Activated naive CD4-positive, alpha-beta T cell treated with anti-CD3 and anti-CD28 coated beads for 36 hours (primary cell): ENCODE measurements at places on chromosomes 2 and 18. TPM values are rescaled to one million over a fixed set of nuclear protein-coding genes. Genes with fewer than 3 reads are reported as not detected.
A peak's percentile ranks its signal among the peaks of the same experiment; 100 is the strongest.

SERPINB4 gene
- total RNA-seq: not detected

PRKD3 gene
- 13.0 TPM for total RNA-seq

APLF gene
- total RNA-seq: 2.7 TPM

FAP gene
- total RNA-seq: not detected

DNA sequence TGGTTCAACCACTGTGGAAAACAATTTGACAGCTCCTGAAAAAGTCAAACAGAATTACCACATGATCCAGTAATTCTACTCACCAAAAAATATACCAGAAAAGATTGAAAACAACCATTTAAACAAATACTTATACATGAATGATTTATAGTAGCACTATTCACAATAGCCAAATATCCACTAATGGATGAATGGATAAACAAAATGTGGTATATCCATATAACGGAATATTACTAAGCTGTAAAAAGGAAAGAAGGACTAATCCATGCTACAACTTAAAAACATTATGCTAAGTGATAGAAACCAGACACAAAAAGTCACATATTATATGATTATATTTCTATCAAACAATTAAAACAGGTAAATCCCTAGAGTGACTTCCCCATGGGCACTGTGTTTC lies 131.5 kb downstream of the SPOPL start:
- H3K27me3 ChIP-seq: peaks cover 5% of the 10 kb centered on the region
- no peak overlapping the region for H3K4me3 ChIP-seq
- no peak overlapping the region for H3K27ac ChIP-seq
- no peaks in the 10 kb centered on the region for H3K4me1 ChIP-seq
- H3K36me3 ChIP-seq: no peaks in the 10 kb centered on the region

DBI gene
- total RNA-seq: 133 TPM

GRCh38 chr2:147607379-147607778 lies 237.4 kb upstream of the ACVR2A start:
- no peaks in the 10 kb centered on the region for H3K27me3 ChIP-seq
- no peaks in the 10 kb centered on the region for H3K36me3 ChIP-seq
- DNase-seq: no peak

GRCh38 chr2:207513551-207514257 lies 16.1 kb upstream of the CREB1 start:
- no peak overlapping the region for H3K4me3 ChIP-seq
- peaks cover 39% of the 10 kb centered on the region for H3K4me1 ChIP-seq

YES1 gene
- total RNA-seq: 6.7 TPM

- H3K27ac ChIP-seq: no peak overlapping the region
- no peak overlapping the region for H3K4me3 ChIP-seq
- no peak for DNase-seq
- H3K27me3 ChIP-seq: no peaks in the 10 kb centered on the region
- no peaks in the 10 kb centered on the region for H3K4me1 ChIP-seq
These were observed 1627.6 kb upstream of the ZEB2 start for GRCh38 chr2:146147448-146148012.

- DNase-seq: no peak
- H3K27me3 ChIP-seq: peaks cover 15% of the 10 kb centered on the region
- H3K27ac ChIP-seq: no peak overlapping the region
- no peak overlapping the region for H3K4me3 ChIP-seq
- H3K36me3 ChIP-seq: no peaks in the 10 kb centered on the region
These were observed 8.7 kb downstream of the GALNT14 start for GRCh38 chr2:31129375-31130171.

ADAM23 gene
- total RNA-seq: 0.42 TPM

- peaks cover 54% of the 10 kb centered on the region for H3K4me1 ChIP-seq
- DNase-seq: no peak
- no peak overlapping the region for H3K27ac ChIP-seq
- H3K36me3 ChIP-seq: peaks cover 1% of the 10 kb centered on the region
- H3K27me3 ChIP-seq: no peaks in the 10 kb centered on the region
These were observed 216.9 kb downstream of the SH3RF3 start for GRCh38 chr2:109345653-109346480.

DNA sequence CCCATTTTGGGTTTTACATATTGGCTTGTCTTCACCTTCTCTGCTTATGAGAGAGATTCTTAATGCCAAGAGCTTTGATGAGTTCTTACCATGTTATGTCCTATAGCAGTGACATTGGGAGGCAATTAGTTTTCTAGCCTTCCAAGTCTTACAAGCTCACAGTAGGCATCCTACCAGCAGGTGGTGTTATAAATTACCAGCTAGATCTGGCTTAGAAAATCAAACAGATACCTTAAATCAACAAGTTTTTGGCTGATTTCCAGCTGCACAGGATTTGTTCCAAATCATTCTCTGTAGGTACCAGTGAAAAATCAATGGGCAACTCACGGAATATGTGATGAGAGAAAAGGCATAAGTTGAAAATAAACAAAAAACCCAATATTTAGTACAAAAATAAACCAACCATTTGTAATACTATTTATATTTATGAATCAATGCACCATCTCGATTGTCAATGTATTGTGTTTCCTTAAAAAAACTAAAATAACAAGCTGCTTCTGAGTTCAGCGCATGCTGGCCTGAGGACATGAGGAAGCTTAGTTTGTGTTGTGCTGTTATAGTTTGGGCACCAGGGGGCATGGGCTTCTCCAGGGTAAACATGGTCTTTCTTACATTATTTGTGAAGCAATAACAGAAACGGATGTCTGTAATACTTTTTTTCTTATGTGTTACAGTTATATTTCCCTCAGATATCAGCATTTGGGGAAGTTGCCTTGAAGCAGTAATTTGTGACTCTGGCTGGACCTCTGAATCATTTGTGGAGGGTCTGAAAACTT lies 34.1 kb upstream of the NXPH2 start:
- H3K27ac ChIP-seq: no peak overlapping the region
- no peak overlapping the region for H3K4me3 ChIP-seq
- peaks cover 15% of the 10 kb centered on the region for H3K27me3 ChIP-seq
- no peaks in the 10 kb centered on the region for H3K36me3 ChIP-seq

DNA sequence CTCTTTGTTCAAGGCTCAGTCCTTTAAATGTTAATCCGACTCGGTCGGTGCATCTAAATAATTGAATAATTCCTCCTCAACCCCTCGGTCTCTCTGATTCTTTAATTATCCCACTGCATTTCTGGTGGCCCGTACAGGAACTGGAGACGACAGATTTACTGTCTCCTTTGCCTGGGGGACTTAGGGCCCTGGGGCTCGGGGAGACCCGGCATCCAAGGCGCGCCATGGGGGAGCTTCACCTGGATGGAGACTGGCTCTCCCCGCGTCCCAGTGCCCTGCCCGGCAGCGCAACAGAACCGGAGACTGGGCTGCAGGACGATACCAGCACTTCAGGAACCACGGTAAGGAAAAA lies 47.7 kb upstream of the SELENOI start:
- H3K27ac ChIP-seq: no peak overlapping the region
- no peaks in the 10 kb centered on the region for H3K27me3 ChIP-seq
- no peak for DNase-seq
- no peaks in the 10 kb centered on the region for H3K4me1 ChIP-seq
- no peak overlapping the region for H3K4me3 ChIP-seq

TMEM163 gene
- total RNA-seq: not detected

- H3K27ac ChIP-seq: no peak overlapping the region
- H3K4me3 ChIP-seq: no peak overlapping the region
- no peaks in the 10 kb centered on the region for H3K36me3 ChIP-seq
- no peak for DNase-seq
These were observed 197.5 kb downstream of the PDE1A start for GRCh38 chr2:182229297-182229696.

HRH4 gene
- not detected for total RNA-seq

- no peaks in the 10 kb centered on the region for H3K36me3 ChIP-seq
- H3K27ac ChIP-seq: no peak overlapping the region
- H3K4me3 ChIP-seq: no peak overlapping the region
- H3K4me1 ChIP-seq: no peaks in the 10 kb centered on the region
- DNase-seq: no peak
- H3K27me3 ChIP-seq: no peaks in the 10 kb centered on the region
These were observed 424.0 kb upstream of the FANCL start for GRCh38 chr2:58665154-58665553.

DNA sequence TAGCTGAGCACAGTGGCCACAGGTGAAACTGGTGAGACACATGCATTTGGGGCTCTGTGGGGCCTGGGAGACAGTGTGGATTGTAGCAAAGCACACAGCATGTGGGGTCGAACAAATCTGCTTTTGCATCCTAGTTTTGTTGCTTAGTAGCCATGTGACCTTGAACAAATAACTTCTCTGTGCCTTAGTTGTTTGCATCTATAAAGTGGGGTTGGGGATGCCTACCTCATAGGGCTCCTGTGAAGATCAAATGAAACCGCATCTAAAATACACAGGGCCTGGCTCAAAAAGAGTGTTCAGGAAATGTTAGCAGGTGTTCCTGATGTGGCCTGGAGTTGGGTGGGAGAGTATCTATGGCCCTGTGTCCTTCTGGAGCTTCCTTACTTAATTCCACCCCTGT lies 30.3 kb upstream of the CATIP start:
- no peaks in the 10 kb centered on the region for H3K36me3 ChIP-seq
- no peak overlapping the region for H3K27ac ChIP-seq
- peaks cover 4% of the 10 kb centered on the region for H3K27me3 ChIP-seq
- peaks cover 32% of the 10 kb centered on the region for H3K4me1 ChIP-seq
- DNase-seq: no peak

- no peak for DNase-seq
- peaks cover 21% of the 10 kb centered on the region for H3K36me3 ChIP-seq
- H3K4me1 ChIP-seq: no peaks in the 10 kb centered on the region
- no peaks in the 10 kb centered on the region for H3K27me3 ChIP-seq
These were observed 97.0 kb upstream of the CD226 start for GRCh38 chr18:70044632-70045031.

DNA sequence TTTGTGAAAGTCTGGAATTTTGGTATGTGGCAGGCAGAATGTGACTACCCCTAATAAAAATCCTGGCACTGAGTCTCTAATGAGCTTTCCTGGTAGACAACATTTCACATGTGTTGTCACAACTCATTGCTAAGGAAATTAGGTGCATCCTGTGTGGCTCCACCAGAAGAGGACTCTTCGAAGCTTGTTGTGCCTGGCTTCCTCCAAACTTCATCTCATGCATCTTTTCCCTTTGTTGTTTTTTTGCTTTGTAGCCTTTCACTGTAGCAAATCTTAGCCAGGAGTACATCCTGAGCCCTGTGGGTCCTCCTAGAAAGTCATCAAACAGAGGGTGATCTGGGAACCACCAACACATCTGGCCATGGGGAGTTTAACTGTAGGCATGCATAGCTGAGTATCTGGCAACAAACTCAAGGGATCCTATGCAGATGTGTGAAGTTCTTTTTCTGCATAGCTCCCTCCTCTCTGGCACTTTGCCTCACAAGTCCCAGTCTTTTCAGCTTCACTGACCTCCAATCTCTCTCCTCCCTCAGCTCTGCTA lies 42.1 kb upstream of the SERTAD2 start:
- H3K4me1 ChIP-seq: peaks cover 44% of the 10 kb centered on the region
- no peak overlapping the region for H3K27ac ChIP-seq
- no peak for DNase-seq
- H3K36me3 ChIP-seq: peaks cover 1% of the 10 kb centered on the region

GRCh38 chr2:181197140-181197760 lies 216.8 kb downstream of the UBE2E3 start:
- peaks cover 38% of the 10 kb centered on the region for H3K4me1 ChIP-seq
- no peaks in the 10 kb centered on the region for H3K27me3 ChIP-seq
- no peaks in the 10 kb centered on the region for H3K36me3 ChIP-seq
- DNase-seq: no peak
- peak overlapping the region; percentile 26 for H3K27ac ChIP-seq

- H3K27ac ChIP-seq: no peak overlapping the region
- no peak for DNase-seq
- H3K4me1 ChIP-seq: no peaks in the 10 kb centered on the region
- no peak overlapping the region for H3K4me3 ChIP-seq
- H3K27me3 ChIP-seq: no peaks in the 10 kb centered on the region
These were observed 438.2 kb downstream of the MEIS1 start for GRCh38 chr2:66872986-66873754.

DTYMK gene
- total RNA-seq: 93.8 TPM

DNA sequence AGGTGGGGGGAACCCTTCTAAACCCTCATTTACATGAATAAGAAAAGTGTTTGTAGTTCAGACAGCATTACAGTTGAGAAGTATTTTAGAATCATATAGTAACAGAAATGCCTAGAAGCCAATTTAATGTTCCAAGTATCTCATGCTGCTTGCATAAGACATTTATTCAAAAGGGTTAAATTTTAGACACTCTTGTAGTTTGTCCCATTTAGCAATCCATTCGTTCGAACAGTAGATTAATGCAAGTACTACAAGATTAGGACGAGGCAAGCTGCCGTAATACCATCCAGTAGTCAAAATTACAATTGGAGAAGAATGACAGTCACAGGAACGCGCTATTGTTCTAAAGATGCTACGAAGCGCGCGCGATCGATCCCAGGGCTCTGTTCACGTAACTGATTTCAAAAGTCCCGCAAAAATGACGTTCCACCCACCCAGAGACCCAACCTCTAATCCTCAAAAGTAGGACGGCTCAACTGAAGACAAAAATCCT lies 1.2 kb downstream of the TMEM237 start:
- H3K4me3 ChIP-seq: peak overlapping the region; percentile 79
- no peaks in the 10 kb centered on the region for H3K27me3 ChIP-seq
- H3K27ac ChIP-seq: peak overlapping the region; percentile 79
- peaks cover 11% of the 10 kb centered on the region for H3K4me1 ChIP-seq
- DNase-seq: no peak

TGIF1 gene
- 23.7 TPM for total RNA-seq

DNA sequence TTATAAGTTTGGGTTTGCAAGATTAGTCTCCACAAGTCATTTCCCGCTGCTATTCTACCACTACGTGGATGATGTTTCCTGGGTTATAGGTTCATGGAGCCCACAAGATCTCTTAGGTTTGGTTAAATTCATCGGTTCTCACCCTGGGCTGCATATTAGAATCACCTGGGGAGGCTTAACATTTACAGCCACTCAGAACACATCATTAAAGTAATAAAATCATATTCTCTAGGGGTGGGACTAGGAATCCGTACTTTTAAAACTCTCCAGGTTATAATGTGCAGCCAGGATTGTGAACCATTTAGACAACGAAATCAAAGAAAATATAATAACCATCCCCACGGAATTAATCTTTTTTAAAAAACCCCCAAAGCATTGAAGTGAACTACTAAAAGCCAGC lies 167.7 kb downstream of the ACTR3 start:
- peaks cover 15% of the 10 kb centered on the region for H3K27me3 ChIP-seq
- H3K27ac ChIP-seq: no peak overlapping the region
- H3K36me3 ChIP-seq: no peaks in the 10 kb centered on the region

- H3K27ac ChIP-seq: no peak overlapping the region
- no peaks in the 10 kb centered on the region for H3K27me3 ChIP-seq
- H3K36me3 ChIP-seq: no peaks in the 10 kb centered on the region
These were observed 229.3 kb upstream of the PXDN start for GRCh38 chr2:1973636-1974035.

NRBP1 gene
- 63.3 TPM for total RNA-seq

REV1 gene
- 32.3 TPM for total RNA-seq

LYG2 gene
- not detected for total RNA-seq
